NCI-H2029 treated with DMSO at 0.1 percent for 48 hours (cell line): ENCODE measurements at places on chromosomes 5 and 9.

- DNase-seq = no peak
These were observed 322.3 kb upstream of the EDIL3 start for GRCh38 chr5:84706678-84707641.

- no peak for DNase-seq
These were observed 82.3 kb downstream of the MACIR start for GRCh38 chr5:103340717-103341388.

GRCh38 chr5:34533582-34534522 lies 122.3 kb upstream of the RAI14 start:
- no peak for DNase-seq

GRCh38 chr5:76363352-76364225 lies 39.5 kb upstream of the IQGAP2 start:
- DNase-seq = no peak

DNA sequence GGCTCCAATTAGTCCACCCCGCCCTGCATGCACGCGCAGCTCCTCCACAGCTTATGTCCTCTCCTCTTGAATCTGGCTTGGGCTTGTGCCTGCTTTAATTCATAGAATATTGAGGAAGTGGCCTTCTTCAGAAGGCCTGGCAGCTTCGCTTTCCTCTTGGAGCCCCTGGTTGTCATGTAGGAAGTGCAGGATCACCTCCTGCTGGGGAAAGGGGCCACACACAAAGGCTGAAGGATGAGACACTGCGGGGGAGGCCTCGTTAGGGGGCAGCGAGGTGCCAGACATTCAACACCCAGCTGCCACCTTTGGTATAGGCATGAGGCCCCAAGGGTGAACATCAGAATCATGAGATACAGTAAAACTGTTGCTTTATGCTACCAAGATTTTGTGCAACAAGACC lies 2.7 kb upstream of the CNOT6 start:
- DNase-seq = no peak
